ENCODE measurements at places on chromosomes 11 and 22. TPM values are rescaled to one million over a fixed set of nuclear protein-coding genes. Genes with fewer than 3 reads are reported as not detected.

JAML gene
- not detected for total RNA-seq

DNAJB7 gene
- not detected for total RNA-seq

POTEH gene
- total RNA-seq: 3.8 TPM

SMC1B gene
- not detected for total RNA-seq

HBE1 gene
- total RNA-seq: 0.42 TPM

PDE2A gene
- 0.09 TPM for total RNA-seq

Data from Daoy (cell line).